ENCODE measurements at places on chromosomes 6 and 20.

DNA sequence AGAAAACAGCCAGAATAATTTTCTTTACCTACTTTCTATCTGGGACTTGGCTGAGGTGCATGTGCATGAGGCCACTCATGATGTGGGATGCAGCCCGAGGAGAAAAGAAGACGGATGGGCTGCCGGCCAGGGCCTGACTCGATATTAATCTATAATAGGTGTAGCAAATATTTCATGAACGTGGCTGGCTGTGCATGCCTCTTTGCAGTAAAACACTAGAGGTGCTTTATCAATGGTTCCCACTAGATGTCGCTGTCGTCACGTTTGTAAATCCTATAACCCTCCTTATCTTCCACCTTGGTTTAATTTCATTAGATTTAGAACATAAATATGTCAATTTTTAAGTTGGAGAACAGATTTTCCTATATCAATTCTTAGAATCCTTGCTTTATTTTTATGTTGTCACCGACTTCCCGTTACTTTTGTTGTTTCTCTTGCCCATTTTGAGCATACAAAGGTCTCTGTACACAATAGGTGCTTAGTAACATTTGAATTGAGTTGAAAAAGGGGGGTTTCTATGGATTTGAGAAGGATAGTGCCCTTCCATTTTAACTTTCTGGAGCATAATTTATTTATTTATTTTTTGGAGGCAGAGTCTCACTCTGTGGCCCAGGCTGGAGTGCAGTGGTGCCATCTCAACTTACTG, 19.6 kb upstream of the FERMT1 start:
- peak; percentile 18 for DNase-seq

DNA sequence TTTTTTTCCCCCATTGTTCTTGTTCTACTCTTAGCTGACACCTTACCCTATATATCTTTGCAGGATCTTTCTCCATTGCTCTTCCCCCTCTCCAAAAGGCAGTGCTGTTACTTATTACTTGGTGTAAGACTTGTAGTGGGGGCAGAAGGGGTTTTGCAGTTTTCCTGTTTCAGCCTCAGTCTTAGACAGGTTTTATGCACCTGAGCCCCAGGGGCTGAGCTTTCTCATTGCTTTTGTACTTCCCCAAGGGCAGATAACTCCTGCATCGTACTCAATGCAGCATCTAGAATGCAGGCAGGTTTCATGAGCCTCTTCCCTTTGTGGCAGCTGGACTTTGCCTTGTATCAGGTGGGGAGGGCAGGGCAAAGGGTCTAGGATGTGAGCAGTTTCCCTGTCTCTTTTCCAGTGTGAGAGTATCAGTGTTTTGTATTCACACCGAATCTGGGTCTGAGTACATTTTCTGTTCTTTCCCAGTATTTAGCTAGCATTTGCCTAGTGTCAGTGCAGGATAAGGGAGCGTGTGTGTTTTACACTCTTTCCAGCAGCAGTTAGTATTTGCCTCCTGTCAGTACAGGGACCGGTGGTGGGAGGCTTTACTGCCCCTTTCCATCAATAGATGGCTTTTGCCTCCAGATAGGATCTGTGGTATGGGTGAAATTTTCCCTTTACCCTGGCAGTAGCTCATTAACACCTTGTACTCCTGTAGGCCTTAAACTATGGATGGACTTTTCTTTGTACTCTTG, 19.6 kb downstream of the CYB5R4 start:
- no peak for DNase-seq

DNA sequence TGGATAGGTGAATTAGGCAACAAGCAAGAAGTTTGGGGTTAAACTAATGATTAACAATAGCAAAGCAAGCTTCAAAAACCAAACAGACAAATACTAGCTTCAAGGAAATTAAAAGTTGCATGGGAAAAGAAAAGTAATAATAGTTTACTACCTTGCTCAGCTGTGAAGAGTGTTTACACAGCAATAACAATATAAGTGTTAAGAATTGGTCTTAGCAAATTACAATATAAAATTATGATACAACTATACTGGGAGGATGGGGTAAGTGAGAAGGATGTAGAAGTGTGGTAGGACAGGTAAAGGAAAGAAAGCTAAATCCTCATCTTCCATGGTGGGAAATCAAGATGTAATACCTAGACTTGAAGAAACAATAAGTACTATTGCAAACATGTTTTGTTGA, 137.7 kb upstream of the MAFB start:
- DNase-seq = no peak

GRCh38 chr20:8815208-8815607, 253.7 kb upstream of the PLCB4 start:
- no peak for DNase-seq

- DNase-seq = no peak
Measured at GRCh38 chr20:44943828-44944227, 16.4 kb downstream of the TOMM34 start.

DNA sequence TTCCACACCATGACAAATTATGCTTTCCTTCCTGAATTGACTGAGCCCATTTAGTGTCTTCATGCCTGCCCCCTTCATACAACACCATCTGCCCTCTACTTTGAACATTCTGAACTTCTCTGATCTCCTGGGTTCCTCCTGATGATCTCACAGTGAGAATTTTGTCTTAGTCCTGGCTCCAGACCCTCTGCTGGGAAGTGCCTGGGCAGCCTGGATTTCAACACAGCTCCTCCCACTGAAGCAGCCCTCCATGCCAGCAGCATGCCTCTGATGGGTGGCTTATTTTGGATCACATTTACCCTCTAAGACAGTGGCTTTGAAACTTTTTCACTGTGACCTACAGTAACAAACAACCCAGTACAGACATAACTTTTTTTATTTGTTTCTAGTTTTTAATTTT, 41.5 kb downstream of the DSE start:
- DNase-seq = no peak

DNA sequence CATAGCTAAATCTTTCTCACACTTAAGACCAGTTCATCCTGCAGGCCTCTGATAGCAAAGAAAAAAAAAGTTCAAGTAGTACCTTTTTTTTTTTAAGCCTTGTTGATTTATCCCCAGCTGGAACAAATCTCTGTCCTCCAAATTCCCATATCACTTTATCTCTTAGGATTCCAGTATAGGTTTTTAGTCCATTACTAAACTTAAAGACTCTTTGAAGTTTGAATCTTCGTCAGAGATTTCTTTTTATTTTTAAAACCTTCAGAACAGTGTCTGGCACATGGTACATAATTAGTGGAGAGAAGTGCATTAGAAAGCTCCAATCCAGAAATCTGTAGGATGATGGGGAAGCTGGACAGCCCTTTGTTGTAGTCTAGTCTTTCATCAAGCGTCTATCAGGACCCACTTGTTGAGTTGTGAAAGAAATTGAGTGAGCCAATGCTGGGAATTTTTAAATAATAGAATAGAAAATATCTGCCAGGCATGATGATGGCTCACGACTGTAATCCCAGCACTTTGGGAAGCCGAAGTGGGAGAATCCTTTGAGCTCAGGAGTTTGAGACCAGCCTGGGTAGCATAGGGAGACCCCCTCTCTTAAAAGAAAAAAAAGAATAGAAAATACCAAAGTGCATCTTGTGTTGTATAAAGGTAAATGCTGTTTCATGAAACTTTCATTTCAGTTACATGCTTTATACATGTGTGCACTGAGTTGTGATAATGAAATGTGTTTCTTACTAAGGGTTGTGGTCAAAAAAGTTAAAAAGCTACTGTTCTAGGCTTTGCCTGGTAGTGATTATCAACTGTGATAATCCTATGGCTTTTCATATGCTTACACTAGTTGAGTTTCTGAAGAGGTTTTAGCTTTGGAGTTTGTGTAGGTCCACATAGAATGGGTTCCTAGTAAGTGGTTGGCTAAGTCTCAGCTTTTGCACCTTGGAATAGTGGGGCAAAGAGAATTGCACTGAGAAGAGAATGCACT, 3.2 kb downstream of the NFYA start:
- no peak for DNase-seq

DNA sequence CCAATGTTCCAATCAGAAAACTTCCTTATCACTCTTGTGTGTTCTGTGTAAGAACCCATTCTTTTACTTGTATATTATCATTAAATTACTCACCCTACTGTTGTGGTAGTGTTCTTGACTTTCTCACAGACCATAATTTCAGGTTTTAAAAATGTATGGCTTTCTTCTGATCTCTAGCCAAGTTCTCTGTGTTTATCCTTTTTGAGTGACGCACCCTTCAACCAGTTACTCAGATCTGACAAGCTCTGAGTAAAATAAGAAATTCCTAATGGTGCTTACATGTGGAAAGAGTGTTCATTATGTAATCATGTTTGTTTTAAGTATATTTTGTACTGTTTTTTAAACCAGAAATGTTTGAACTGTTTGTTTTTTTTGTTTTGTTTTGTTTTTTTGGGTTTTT, 11.0 kb downstream of the TBPL1 start:
- no peak for DNase-seq

DNA sequence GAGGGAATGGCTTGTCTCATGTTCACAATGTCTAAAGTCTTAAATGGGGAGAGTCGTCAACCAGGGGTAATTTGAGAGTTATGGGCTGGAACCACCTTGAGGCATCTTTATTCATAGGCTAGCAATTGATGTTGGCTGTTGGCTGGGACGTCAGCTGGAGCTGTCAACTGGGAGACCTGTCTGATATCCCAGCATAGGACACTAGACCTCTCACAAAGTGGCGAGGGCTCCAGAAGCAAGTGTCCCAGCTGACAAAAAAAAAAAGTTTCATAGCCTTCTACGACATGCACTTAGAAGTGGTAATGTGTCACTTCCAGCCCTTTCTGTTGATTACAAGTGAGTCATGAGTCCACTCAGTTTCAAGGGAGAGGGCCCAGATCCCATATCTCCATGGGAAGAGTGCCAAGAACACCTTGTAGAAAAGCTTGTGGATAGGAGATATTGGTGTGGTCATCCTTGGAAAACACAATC, 278.0 kb downstream of the ESR1 start:
- DNase-seq = no peak

- DNase-seq = no peak
Measured at GRCh38 chr20:21225215-21225947, 77.8 kb upstream of the XRN2 start.

- no peak for DNase-seq
Measured at GRCh38 chr20:44692932-44693480, 22.2 kb upstream of the CCN5 start.

DNA sequence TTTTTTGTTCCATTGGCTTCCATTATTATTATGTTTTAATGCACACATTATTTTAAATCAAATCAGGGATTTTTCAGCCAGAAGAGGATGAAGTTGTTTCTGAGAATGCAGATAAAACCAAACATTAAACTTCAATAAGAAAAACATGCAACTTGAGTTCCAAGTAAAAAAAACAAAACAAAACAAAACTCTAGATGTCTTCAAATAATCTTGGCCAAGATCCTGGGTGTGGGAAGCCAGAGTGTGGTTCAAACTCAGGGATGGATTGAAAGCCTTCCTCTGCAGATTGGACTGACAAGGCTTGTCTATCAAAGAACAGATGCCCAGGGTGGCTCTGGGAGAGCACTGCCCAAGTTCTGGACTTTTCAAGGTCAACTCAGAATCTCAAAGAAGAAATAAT, 134.1 kb downstream of the LCA5 start:
- no peak for DNase-seq

DNA sequence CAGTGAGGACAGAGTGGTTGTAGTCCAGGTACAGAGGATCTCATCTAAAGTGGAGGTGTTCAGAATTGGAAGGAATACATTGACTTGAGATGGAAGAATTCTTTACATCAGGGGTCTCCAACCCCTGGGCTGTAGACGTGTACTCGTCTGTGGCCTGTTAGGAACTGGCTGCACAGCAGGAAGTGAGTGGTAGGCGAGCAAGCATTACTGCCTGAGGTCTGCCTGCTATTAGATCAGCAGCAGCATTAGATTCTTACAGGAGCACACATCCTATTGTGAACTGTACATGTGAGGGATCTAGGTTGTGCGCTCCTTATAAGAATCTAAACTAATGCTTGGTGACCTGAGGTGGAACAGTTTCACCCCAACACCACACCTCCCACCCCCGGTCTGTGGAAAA, 121.1 kb downstream of the CDKAL1 start:
- DNase-seq = no peak

DNA sequence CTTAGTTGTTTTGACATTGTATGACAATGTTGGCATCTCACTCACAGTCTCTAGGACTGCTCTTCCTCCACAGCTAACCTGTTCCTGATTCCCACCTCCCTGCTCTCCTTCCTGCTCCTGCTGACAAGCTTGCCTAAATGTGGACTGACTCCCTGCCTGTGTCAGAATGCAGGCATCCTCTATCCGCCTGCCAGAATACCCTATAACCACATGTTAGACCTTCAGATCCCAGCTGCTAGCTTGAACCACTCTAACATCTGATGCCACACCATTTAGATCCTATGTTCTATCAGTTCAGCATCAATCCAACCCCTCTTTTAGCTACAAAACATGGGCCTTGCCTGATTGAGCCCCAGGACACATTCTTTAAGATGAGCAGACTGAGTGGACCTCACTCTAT, 12.2 kb downstream of the FILIP1 start:
- no peak for DNase-seq

Measured in NCI-H1417 treated with DMSO at 0.1 percent for 48 hours (cell line).